ENCODE measurements at places on chromosomes 3 and 15.

- no peak for DNase-seq
Measured at GRCh38 chr3:159853506-159853864, 135.2 kb upstream of the IL12A start.

GRCh38 chr15:65818927-65819562, 27.0 kb upstream of the DENND4A start:
- peak; percentile 88 for DNase-seq

DNA sequence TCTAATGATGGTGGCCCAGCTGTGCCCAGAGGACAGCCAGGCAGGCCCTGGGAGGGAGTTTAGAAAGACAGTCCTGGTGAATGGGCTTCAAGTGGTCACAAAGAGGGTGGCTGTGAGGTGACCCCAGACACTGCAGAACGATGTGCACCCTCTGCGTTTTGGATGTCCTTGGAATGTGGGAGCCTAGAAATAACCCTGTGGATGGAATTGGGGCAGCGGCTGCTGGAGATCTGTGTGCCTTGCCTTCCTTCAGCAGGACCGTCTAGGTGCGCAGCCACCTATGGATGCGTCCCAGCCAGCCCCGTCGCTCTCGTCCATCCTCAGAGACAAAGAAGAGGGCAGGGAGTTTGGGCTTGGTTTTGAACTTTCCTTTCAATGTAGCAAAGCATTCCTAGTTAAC, 46.5 kb downstream of the KLHL25 start:
- DNase-seq = no peak

- DNase-seq = peak; percentile 8
Measured at GRCh38 chr3:53361852-53362251, 14.5 kb upstream of the DCP1A start.

GRCh38 chr3:124942613-124943012, 8.1 kb upstream of the MUC13 start:
- no peak for DNase-seq

DNA sequence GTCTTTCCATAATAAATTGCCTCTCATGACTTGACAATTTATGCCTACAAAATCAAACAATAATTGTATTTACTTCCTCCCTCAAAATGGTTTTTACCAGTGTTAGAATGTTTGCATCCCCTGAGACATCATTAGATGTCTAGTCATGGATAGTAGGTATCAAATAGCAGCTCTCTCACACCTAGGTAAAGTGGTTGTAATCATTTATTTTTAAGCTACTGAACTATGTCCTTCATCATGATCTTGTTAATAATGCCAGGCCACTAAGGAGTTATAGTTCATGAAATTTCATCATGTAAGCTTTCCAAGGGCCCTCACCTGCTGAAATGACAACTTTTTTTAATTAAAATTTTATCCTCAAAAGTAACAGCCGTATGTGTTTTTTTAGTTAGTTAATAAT, 134.1 kb downstream of the ARPP21 start:
- no peak for DNase-seq

- peak; percentile 75 for DNase-seq
Measured at GRCh38 chr3:59212128-59212779, 162.4 kb upstream of the CFAP20DC start.

- DNase-seq = no peak
Measured at GRCh38 chr3:94875149-94875548, 812.3 kb downstream of the NSUN3 start.

DNA sequence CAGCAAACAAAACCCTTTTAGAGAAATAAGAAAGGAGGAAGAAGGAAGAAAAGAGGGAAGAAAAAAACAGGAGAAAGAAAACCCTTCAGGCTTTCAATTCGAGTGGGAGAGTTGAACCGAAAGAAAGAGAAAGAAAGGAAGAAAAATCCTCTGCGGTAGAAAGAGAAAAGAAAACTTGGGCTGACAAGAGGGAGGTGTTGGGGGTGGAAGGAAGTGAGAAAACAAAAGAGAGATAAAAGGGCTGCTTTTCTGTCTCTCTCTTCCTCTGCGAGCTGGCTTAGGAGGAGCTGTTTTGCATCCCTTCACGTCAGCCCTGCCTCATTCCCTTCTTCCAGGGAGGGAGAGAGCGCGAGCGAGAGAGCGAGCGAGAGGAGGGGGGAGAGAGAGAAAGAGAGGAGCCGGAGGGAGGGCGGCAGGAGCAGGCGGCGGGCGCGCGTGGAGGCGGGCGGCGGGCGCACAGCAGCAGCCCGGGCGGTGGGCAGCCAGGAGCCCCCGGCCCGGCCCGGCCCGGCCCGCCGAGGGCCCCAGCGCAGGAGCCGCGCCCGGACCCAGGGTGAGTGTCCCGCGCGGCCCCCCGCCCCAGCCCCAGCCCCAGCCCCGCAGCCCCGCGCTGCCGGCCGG, at the start of gene ZNF710:
ZNF710 (plus strand) TSS at position 263 of the 621 bp plus-strand sequence. CDS start 65,814 bp downstream, outside the sequence.
- DNase-seq = peak; percentile 49

- DNase-seq = no peak
Measured at GRCh38 chr3:104291878-104292277, 1074.8 kb upstream of the ALCAM start.

All from suppressor macrophage treated with lipopolysaccharide for 4 hours (primary cell).